ENCODE measurements at places on chromosomes 3 and 15. TPM values are rescaled to one million over a fixed set of nuclear protein-coding genes. Genes with fewer than 3 reads are reported as not detected.
A peak's percentile ranks its signal among the peaks of the same experiment; 100 is the strongest.

GRCh38 chr3:29291982-29292363 lies 11.1 kb downstream of the RBMS3 start:
- peaks cover 4% of the 10 kb centered on the region for H3K36me3 ChIP-seq
- peaks cover 5% of the 10 kb centered on the region for H3K4me1 ChIP-seq
- no peak overlapping the region for H3K27ac ChIP-seq
- H3K4me3 ChIP-seq: no peak overlapping the region
- DNase-seq: no peak

DNA sequence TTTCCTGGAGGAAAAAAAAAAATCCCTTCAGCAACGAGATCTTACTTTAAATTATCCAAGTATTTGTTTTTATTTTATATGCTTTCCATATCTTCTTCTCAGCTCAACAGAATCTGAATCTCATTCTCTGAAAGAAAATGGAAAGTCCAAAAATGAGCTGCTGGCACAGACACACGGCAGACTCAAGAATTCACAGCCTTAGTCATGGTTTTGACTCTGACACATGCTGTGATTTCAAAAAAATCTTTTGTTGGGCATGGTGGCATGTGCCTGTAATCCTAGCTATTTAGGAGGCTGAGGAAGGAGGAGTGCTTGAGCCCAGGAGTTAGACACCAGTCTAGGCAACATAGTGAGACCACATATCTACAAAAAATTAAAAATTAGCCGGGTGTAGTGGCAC lies 565.0 kb downstream of the MAGI1 start:
- no peaks in the 10 kb centered on the region for H3K4me1 ChIP-seq
- H3K27me3 ChIP-seq: no peaks in the 10 kb centered on the region
- H3K4me3 ChIP-seq: no peak overlapping the region
- DNase-seq: peak; percentile 27

- no peak overlapping the region for H3K27ac ChIP-seq
- peak; percentile 69 for DNase-seq
- no peaks in the 10 kb centered on the region for H3K27me3 ChIP-seq
- no peaks in the 10 kb centered on the region for H3K36me3 ChIP-seq
- H3K4me1 ChIP-seq: no peaks in the 10 kb centered on the region
Measured at GRCh38 chr3:167882057-167882667, 146.6 kb downstream of the SERPINI1 start.

DNA sequence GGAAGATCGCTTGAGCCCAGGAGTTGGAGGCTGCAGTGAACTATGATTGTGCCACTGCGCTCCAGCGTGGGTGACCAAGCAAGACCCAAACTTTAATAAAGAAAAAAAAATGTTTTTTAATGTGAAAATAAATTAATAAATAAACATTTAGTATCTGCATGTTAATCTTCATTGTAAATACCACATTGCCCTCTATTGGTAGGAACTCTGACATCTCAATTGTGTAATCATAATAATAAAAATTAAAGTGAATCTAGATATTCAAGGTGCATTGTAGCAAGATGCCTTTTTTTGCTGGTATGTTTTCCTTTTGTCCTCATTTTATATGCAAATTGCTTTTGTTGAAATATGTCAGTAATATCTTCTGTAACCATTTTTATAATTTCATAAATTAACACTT lies 95.0 kb upstream of the LIMD1 start:
- peaks cover 9% of the 10 kb centered on the region for H3K4me1 ChIP-seq
- H3K27me3 ChIP-seq: no peaks in the 10 kb centered on the region
- peak; percentile 64 for DNase-seq
- H3K27ac ChIP-seq: no peak overlapping the region
- peaks cover 19% of the 10 kb centered on the region for H3K36me3 ChIP-seq
- no peak overlapping the region for H3K4me3 ChIP-seq

DNA sequence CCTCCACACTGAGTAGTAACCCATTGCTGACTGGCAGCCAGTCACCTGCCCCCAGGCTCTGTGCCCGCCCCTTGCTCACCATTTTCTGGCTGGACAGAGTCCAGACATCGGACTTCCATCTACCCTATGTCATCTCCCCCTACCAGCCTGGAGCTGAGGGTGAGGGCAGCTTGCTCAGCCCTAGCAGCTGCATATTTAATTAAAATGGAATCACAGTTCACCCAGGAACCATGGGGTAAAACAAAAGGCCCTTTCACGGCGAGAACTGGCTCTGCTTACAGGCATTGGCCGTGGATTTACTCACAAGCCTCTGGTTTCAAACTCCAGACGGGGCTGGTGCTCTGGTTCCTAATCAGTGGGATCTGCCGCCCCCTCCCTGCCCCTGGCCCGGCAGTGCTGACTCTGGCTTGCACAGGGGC lies 94.9 kb upstream of the ATP2B2 start:
- H3K27ac ChIP-seq: no peak overlapping the region
- peak; percentile 4 for DNase-seq
- H3K4me1 ChIP-seq: no peaks in the 10 kb centered on the region
- no peak overlapping the region for H3K4me3 ChIP-seq
- no peaks in the 10 kb centered on the region for H3K36me3 ChIP-seq

GRCh38 chr3:52006820-52007133 lies 11.1 kb upstream of the RPL29 start:
- peaks cover 37% of the 10 kb centered on the region for H3K4me1 ChIP-seq
- H3K36me3 ChIP-seq: no peaks in the 10 kb centered on the region
- H3K4me3 ChIP-seq: no peak overlapping the region
- H3K27me3 ChIP-seq: peaks cover 2% of the 10 kb centered on the region

OXTR gene
- total RNA-seq: 0.53 TPM

RGMA gene
- 16.4 TPM for total RNA-seq
